IPS-NIHi11 (cell line): ENCODE measurements at places on chromosomes 5 and 9.

GRCh38 chr5:160327818-160328217, 15.5 kb upstream of the CCNJL start:
- no peak for DNase-seq

- peak; percentile 73 for DNase-seq
Measured at GRCh38 chr9:124045076-124045829, 33.7 kb downstream of the LHX2 start.

DNA sequence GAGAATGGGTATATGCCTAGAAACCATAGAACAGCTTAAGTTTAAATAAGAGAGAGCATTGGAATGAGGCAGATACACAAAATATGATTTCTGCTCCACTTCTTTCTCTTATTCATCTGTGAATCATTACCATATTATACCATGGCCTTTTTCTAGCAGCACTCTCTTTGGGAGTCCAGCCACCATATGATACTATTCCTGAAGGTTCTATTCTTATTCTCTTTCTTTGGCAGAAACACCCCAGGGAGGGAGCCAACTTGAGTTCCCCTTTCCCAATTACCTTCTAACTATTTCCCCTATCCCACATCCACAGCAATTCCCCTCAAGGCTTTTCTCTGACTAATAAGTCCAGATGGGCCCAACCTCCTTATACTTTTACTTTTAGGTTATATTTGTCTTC, 55.9 kb downstream of the NDUFAF2 start:
- no peak for DNase-seq

DNA sequence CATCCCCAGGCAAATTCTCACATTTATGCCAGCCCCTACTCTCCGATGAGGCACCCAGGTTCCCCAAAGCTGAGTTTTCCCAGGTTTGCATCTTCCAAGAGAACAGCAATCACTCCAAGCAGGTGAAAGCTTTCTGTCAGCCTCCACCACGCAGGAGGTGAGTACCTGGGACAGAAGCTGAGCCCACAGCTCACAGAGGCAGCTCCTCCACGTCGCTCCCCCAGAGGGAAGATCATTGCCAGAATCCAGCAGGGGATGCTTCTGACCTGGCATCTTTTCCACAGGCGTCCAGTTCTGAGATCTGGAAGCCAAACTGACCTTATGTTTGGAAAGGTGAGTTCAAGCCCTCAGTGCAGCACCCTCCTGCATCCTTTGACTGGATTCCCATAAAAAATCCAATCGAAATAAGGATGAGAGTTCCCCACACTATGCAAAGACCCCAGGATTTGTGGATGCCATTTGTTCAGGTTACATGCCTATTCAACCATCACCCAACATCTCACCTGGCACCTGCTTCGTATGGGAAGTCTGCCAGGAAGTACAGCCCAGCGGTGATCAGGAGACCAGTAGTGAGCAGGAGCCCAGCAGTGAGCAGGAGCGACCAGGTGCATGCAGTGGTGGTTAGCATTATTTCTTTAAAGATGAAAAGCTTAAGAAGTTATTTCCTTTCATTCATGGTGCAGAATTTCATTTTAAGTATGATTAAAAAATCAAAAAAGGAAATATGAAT, 47.4 kb upstream of the OLFM1 start:
- DNase-seq, result no peak

DNA sequence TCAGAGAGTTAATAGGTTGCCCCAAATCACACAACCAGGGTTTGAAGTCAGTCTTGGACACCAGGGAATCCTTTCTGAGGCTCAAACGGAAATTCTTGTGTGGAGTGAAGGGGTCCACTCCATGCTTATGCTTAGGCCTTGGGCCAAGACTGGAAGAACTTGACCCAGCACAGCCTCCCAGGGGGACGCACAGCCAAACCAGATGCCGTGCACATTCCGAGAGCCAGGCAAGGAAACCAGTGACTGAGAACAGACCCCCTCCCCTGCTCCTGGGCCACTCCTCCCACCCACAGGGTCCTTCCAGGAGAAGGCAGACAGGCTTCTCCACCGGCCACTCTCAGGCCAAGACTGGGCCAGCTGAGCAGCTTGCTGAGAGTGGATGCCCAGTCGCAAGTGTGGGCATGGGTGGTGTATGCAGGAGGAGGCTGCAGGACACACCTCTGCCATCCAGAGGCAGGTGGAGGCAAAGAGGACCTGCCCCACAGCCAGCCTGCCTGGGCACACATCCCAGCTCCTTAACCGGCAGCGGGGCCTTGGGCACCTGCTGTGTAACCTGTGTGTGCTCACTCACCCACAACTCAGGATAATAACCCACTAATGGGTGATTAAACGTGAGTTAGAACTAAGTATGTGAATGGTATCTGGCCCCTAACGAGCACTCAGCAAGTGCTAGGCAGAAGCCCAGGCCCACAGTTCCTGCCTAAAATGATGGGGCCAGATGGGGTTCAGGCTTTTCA, 38.0 kb downstream of the NIPAL4 start:
- DNase-seq, result peak; percentile 47

DNA sequence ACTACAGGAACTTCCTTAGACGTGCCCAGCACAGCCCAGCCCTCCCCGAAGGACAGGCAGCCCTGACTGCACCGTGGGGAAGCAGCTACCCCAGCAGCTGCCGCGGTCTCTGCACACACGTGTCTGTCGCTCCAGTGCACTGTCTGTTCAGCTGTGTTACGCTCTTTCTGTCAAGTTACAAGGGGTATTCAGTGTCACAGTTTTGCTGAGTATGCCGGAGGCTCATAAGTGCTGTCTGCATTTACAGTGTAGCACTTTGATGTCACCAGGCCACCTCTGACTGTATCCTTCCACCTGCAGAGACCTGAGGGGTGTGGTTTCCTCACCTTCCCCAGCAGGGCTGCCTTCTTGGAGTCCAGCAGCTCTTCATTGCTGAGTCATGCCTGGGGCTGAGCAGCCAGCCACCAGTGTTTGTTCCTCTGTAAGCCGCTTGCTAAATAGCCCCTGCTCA, 126.8 kb downstream of the EHMT1 start:
- DNase-seq, result peak; percentile 51

DNA sequence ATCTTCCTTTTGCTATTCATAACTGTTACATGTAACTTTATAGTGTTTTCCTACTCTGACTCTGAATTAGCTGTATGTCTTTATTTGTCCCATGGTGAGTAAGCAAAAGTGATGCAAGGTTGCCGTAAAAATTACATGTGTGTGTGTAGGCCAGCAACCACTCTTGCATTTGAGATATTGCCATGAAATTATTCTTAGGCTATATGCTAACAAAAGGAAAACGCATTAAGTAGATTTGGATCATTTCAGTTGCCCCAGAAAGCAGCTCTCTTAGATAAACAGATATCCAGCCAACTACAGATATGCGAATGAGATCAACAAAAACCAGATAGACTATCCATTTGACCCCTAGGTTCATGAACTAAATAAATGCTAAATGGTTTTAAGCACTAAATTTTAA, 73.6 kb downstream of the CYLC2 start:
- no peak for DNase-seq

GRCh38 chr9:136925414-136926153, 19.0 kb downstream of the FBXW5 start:
- DNase-seq, result no peak

DNA sequence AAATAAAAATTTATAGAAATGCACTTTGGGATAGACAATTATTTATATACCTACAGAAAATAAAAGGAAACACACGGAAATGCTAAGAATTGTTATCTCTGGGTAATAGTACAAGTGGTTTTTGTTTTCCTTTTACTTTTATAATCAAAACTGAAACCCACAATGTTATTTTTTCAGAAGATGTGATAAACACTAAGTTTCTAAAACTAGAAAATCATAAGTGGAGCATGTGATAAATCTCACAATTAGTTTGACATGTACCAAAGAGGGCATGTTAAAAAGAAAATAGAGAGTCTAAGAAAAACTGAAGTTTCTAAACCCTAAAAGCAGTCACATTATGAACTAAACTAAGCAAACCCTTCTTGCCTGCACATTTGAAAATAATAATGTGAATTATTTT, 61.1 kb downstream of the OXCT1 start:
- no peak for DNase-seq

DNA sequence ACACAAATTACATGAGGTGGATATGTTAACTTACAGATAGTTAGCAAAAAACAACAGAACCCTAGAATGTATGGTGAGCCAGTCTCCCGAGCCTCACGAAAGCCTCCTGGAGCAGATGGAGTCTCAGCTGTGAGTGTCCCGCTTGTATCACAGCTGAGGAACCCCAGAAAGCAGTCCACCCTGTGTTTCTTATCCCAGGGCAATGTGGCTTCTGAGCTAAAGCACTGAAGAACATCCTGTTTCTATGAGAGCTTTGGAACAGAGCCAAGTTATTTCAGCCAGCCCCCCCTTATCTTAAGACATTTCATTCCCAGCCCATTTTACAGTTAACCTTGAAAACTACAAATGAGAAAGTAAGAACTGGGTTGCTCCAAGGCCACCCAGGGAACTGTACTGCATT, 1220.9 kb upstream of the CDH6 start:
- DNase-seq, result no peak

- DNase-seq, result no peak
Measured at GRCh38 chr9:24912767-24913166, 367.1 kb upstream of the IZUMO3 start.

DNA sequence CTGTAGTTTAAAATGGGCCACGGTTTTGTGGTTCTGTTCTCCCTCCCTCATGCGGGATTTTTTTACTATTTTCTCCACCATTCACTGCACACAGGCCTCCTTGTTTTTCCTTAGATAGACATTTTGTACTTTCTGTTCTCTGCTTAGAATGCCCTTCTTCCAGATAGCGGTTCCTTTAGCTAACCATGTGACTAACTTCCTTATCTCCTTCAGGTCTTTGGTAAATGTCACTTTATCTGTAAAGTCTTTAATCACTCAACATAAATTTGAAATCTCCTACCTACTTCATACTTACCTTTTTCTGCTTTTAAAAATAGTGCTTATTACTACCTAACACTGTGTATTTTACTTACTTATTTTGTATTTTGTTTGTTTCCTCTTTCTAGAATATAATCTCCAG, 15.0 kb downstream of the FER start:
- no peak for DNase-seq

DNA sequence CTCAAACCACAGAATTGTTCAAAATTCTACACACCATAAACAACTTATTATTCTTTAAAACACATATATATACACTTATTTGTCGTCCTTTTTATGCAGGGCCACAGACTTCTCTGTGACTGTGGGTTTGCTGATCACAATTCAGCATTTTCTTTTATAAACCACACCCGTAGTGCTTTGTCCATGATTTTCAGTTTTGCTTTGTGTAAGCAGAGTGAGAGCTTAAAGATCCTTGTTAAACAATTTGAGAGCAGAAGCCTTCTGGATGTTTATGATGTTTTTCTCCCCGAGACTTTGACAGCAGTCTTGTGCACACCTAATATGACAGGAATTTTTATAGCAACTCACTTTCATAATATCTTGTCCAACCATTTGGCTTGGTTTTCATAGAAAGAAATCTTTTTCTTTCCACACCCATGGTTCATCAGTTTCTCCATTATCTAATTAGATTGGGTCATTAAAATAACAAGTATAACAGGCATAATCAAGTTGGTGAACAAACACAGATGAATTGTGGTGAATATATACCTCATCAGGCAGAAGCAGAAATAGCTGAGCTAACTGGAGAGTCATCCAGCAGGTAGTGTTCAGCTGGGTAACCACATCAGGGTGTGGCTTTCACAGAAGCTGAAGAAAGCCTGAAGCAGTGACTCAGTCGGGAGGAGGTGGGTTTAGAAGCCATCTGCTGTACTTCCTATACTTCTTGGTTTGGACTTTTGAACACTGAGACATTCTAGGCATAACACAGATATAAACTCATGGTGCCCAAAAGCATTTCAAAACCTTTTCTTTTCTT, 232.8 kb downstream of the DOCK8 start:
- no peak for DNase-seq

- no peak for DNase-seq
Measured at GRCh38 chr9:18805386-18805785, 227.6 kb downstream of the SAXO1 start.

DNA sequence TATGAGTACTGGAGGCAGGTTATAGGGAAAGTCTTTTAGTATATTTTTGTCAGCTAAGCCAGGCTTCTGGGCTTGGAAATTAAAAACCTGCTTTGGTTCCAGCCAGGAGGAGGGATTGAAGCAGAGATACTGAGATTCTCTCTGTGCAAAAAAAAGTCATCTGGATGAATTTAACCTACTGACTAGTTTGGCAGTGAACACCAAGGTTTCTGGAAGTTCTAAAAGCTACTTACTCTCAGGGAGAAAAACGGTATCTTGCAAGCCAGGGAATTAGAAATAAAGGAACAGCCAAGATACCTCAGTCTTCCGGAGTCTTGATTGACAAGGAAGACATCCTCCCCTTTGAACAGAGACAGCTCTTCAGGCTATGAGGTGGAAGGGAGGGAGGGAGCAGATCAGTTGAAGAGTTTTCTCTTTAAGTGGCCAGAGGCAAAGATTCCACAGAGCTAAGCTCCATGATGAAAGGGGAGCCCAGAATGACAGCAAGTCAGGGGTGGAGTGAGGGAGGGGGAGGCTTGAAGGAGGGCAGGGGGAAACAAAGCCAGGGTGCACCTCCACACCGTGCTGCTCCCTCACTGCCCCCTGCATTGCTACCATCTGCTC, 8.3 kb upstream of the ZBTB34 start:
- no peak for DNase-seq

DNA sequence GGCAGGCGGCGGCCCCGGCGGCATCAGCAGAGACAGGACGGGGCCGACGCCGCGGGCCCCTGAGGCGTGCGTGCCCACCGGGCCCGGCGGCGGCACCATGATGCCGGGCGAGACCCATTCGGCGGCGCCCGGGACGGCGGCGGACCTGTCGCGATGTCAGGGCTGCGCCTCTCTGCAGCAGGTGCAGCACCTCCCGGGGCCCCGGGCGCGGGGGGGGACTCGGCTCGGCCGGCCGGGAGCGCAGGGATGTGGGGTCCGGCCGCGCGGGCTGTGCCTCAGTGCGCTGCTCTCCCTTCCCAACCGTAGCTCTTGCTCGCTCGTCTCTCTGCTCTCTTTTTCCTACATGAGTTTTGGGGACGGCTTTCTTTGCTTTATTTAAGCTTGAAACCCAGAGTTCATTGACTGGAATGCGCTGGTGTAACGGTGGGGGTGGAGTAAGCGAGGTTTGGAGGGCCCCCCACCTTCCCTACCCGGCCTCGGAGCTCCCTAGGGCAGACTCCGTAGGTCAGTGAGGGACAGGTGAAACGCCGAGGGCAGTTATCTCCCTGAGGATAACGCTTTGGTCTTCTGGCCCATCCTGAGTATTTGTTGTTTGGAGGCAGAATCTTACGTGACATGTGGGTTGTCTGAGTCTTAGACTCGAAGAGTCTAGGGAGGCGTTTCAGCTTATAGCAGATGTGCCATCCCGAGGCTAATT, 490 bp downstream of the ICE1 start:
- no peak for DNase-seq
